Activated CD4-positive, alpha-beta memory T cell treated with anti-CD3 and anti-CD28 coated beads for 36 hours (primary cell): ENCODE measurements at places on chromosomes 1 and 21. TPM values are rescaled to one million over a fixed set of nuclear protein-coding genes. Genes with fewer than 3 reads are reported as not detected.

ZNF648 gene
- total RNA-seq: not detected

DNA sequence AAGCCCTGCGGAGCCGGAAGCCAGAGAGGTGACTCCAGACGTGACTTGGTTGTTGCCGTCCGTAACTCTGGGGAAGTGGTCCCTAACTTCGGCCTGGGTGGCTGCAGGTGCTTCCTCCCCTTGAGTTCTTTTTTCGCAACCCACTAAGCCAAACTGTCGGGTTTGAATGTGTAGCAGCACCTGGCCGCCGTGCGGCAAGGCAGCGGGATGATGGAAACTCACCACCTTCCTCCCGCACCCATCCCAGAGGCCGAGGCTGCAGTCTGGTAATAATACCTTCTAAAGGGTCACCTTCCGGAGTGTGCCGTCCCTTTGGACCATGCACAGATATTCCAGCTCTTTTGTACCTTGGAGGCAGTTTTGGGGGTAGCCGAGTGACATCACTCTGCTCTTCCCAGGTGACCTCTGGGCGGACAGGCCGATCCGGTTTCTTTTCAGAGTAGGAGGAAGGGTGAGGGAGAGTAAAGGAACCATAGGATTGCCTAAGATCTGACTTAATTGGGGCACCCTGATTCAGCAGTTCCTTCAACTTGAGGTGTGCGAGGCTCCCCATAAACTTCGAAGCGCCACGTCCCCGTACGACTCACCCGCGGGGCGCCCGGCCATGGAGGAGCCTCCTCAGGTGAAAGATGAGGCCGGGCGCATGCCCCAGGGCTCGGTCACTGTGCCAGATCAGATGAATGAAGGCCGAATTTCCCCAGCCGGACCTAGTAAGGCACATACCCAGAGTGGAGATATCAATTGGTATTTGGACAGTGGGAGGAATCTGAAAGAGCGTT lies 1.0 kb downstream of the KCNK1 start:
- H3K4me1 ChIP-seq: peaks cover 30% of the 10 kb centered on the region
- DNase-seq: peak; percentile 33
- peak overlapping the region; percentile 78 for H3K4me3 ChIP-seq
- H3K36me3 ChIP-seq: peaks cover 2% of the 10 kb centered on the region
- H3K27ac ChIP-seq: peak overlapping the region; percentile 66

GRCh38 chr1:13560541-13560940 lies 23.1 kb upstream of the PDPN start:
- no peaks in the 10 kb centered on the region for H3K36me3 ChIP-seq
- H3K4me1 ChIP-seq: no peaks in the 10 kb centered on the region
- no peak overlapping the region for H3K4me3 ChIP-seq

GRCh38 chr1:115158181-115158580 lies 68.9 kb upstream of the TSPAN2 start:
- no peaks in the 10 kb centered on the region for H3K36me3 ChIP-seq
- H3K4me1 ChIP-seq: no peaks in the 10 kb centered on the region
- no peak overlapping the region for H3K4me3 ChIP-seq
- peaks cover 13% of the 10 kb centered on the region for H3K27me3 ChIP-seq

DNA sequence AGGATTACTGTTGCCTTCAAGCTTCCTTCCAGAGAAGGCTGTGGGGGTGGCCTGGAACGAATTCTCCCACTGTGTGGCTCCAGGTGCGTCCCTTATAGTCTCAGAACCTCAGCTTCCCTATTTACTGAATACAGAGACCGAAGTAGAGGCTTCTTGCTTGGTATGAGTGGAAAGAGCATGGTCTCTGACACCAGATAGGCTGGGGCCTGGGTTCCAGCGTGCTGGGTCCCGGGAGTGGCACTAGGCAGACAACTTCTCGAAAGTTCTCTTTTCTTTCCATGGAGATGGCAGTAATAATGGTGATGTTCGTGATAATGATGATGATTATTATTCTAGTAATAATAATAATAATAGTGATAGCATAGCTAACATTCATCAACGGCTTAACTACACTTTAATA lies 161.7 kb downstream of the PTPRU start:
- peaks cover 4% of the 10 kb centered on the region for H3K27me3 ChIP-seq
- H3K27ac ChIP-seq: no peak overlapping the region
- no peaks in the 10 kb centered on the region for H3K36me3 ChIP-seq

DNA sequence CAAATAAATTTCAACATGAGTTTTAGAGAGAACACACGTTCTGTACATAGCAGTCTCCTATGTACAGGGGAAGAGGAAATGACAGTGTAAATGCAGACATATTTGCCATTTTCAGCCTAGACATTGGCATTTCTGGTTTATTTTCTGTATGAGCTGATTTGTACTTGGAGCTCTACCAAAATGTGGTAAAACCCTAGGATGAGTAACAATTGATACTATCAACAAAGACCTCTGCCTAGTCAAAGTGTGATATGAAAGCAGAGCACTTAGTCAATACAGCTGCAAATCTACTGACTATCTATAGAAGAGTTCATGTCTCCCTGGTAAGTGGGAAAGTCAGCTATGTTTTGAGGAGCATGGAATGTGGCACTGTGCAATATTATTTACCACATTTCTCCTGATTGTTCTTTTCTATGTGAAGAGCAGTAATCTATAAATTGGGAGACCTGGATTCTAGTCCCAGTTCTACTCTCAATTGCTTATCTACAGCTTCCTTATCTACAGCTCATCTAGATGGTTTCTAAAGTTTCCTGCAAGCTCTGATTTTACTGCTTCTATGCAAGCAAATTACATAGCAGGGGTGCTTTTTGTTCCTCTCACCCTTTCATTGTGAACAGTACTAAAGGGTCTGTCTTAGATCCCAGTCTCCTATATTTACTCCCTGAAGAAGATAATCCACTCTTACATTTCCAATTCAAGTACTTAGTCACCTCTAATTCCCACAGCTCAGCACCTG lies 334.2 kb downstream of the NTNG1 start:
- H3K4me3 ChIP-seq: no peak overlapping the region
- H3K27me3 ChIP-seq: peaks cover 17% of the 10 kb centered on the region
- DNase-seq: no peak
- no peaks in the 10 kb centered on the region for H3K36me3 ChIP-seq

DNA sequence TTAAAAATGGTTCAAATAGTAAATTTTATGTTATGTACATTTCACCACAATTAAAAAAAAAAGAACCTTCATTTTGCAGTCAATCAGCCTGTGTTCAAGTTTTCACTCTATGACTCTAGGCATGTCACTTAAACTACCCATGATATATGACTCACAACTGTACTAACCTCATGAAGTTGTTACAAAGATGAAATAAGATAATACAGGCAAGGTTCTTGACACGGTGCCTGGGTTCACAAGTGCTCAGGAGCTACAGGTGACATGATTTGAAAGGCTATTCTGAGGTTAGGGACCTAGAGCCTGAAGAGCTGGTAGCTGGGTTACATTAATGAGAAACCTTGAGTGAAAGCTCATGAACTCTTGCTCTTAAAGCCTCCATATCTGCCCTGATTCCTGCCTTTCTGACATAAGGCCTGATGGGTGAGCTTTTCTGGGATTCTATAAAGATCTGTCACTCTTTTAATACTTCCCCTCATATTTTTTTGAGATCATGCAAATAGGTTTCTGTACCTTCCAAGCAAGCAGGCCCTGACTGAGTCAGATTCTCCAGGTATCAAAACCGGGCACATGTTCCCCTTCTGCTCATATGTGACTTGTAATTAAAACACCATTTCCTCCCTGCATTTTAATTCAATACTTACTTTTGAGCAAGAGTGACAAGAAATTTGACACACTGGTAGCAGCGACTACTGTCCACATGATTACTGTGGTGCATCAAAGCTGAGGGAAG lies 34.0 kb downstream of the PCSK9 start:
- H3K36me3 ChIP-seq: peaks cover 63% of the 10 kb centered on the region
- peak overlapping the region; percentile 91 for H3K27ac ChIP-seq
- peak; percentile 55 for DNase-seq
- no peaks in the 10 kb centered on the region for H3K27me3 ChIP-seq

DNA sequence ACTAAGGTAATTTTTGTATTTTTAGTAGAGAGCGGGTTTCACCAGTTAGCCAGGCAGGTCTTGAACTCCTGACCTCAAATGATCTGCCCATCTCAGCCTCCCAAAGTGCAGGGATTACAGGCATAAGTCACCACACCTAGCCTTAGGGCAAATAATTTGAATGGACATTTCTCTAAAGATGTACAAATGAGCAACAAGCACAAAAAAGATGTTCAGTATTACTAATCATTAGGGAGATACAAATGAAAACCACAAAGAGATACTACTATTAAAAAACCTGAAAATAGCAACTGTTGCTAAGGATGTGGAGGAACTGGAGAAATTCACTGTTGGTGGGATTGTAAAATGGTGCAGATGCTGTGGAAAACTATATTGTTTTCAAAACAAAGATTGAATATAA lies 79.1 kb downstream of the GABPA start:
- H3K4me3 ChIP-seq: no peak overlapping the region
- no peaks in the 10 kb centered on the region for H3K27me3 ChIP-seq
- H3K27ac ChIP-seq: no peak overlapping the region
- H3K4me1 ChIP-seq: peaks cover 9% of the 10 kb centered on the region

DNA sequence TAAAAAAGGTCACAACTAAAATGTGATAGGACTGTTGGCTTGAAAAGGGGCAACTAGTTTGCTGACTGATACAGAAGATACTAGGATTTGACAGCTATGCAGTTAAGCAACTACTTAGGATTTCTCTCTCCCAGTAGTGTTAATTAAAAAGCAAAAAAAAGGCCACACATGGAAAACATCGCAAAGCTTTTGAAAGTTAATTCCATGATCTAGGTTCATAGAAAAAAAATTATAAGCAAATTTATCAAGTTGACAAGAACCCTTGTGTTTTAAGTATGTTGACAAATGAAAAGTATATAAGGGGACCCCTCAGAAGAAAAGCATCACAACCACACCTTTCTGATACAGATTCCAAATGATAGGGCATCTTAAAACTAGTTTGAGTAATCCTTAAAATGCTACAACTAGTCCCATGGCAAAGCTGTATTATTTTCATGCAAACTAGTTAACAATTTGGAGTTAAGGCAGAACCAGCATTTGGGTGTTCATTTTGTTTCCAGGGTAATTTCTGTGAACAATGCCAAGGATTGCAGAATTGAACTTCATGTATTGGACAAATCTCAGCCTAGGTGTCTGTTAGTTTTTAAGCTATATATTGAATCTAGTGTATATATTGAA lies 4.1 kb downstream of the PNRC2 start:
- H3K27ac ChIP-seq: peak overlapping the region; percentile 84
- H3K4me3 ChIP-seq: no peak overlapping the region
- DNase-seq: no peak
- H3K36me3 ChIP-seq: peaks cover 71% of the 10 kb centered on the region
- no peaks in the 10 kb centered on the region for H3K27me3 ChIP-seq
- peaks cover 65% of the 10 kb centered on the region for H3K4me1 ChIP-seq

DNA sequence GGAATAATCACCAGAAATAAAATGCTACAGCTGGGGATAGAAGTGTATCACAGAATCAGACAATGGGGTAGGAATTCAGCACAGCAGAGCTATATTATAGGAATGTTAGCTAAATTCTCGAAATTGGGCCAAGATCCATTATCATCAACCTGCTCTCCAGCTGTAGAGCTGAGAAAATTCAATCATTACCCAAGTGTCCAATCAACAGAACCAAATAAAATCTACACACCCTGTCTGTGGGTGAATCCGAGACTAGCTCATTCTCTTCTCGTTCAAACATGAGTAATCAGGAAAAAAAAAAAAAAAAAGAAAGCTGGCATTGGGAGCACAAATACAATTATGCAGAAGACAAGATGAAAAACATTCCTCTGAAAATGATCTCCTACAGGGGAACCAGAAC lies 119.2 kb downstream of the CDC7 start:
- no peaks in the 10 kb centered on the region for H3K36me3 ChIP-seq
- H3K27me3 ChIP-seq: no peaks in the 10 kb centered on the region
- no peaks in the 10 kb centered on the region for H3K4me1 ChIP-seq
- no peak for DNase-seq
- H3K27ac ChIP-seq: no peak overlapping the region

DNA sequence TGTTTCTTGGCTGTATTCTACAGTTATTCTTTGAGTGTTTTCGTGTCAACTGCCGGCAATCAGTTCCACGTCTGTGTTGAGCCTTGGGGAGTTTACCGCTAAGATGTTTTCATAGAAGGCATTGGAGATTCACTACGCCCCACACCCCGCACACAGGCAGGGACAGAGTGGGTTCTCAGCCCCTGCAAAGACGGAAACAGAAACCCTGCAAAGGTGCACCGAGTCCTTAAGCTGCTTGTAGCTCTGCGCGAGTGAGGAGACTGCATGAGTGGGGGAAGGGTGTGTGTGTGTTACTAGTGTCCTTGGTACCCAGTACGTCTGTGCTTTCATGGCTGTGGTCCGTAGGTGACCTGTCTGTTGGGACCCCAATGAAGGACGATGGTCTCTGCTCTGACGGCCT lies 1.9 kb downstream of the LHX4 start:
- H3K27ac ChIP-seq: no peak overlapping the region
- DNase-seq: no peak
- peaks cover 30% of the 10 kb centered on the region for H3K4me1 ChIP-seq
- peaks cover 76% of the 10 kb centered on the region for H3K27me3 ChIP-seq

FCRL4 gene
- total RNA-seq: not detected

DNA sequence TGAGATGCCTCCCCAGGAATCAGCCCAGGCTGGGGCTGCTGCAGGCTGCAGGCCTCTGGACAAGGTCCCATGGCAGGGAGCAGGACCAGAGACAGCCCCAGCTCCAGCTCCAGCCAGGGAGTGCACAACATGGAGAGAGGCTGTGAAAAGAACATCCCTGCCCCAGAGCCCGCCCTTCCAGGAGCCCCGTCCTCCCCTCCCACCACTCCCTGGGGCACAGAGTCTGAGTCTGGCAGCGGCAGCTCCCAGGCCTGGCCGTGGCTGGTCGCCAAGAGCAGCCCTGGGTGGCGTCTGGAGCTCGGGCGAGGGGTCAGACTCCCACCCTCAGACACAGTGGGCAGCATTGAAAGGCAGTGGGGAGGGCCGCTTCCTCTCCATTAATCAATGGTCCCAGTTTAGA lies 37.8 kb downstream of the MEGF6 start:
- no peaks in the 10 kb centered on the region for H3K36me3 ChIP-seq
- no peak for DNase-seq
- no peak overlapping the region for H3K4me3 ChIP-seq
- no peaks in the 10 kb centered on the region for H3K4me1 ChIP-seq
- no peak overlapping the region for H3K27ac ChIP-seq
- no peaks in the 10 kb centered on the region for H3K27me3 ChIP-seq

HORMAD1 gene
- total RNA-seq: not detected

ATAD3B gene
- total RNA-seq: 35.4 TPM

HES3 gene
- total RNA-seq: not detected

CACNA1E gene
- total RNA-seq: not detected

- DNase-seq: no peak
- H3K4me1 ChIP-seq: peaks cover 28% of the 10 kb centered on the region
- no peak overlapping the region for H3K27ac ChIP-seq
- H3K27me3 ChIP-seq: peaks cover 4% of the 10 kb centered on the region
- no peak overlapping the region for H3K4me3 ChIP-seq
These were observed 2.5 kb downstream of the EPHA2 start for GRCh38 chr1:16153096-16153998.

- no peak overlapping the region for H3K27ac ChIP-seq
- DNase-seq: peak; percentile 58
- no peaks in the 10 kb centered on the region for H3K36me3 ChIP-seq
- H3K4me3 ChIP-seq: no peak overlapping the region
- peaks cover 16% of the 10 kb centered on the region for H3K27me3 ChIP-seq
These were observed 86.5 kb upstream of the IFFO2 start for GRCh38 chr1:19042675-19043578.
